ENCODE measurements at places on chromosomes 7 and 10. TPM values are rescaled to one million over a fixed set of nuclear protein-coding genes. Genes with fewer than 3 reads are reported as not detected.

ICA1 gene
- 37.0 TPM for total RNA-seq

MNX1 gene
- total RNA-seq: 15.1 TPM

GPR37 gene
- 1.1 TPM for total RNA-seq

GLI3 gene
- 2.9 TPM for total RNA-seq

PTCD1 gene
- total RNA-seq: 8.4 TPM

HOXA7 gene
- total RNA-seq: 3.3 TPM

IFIT3 gene
- total RNA-seq: 16.4 TPM

ZNF282 gene
- 28.9 TPM for total RNA-seq

OSBPL3 gene
- total RNA-seq: 22.9 TPM

ZNF425 gene
- 1.7 TPM for total RNA-seq

TLX1 gene
- 1.6 TPM for total RNA-seq

TBX20 gene
- not detected for total RNA-seq

GDF2 gene
- not detected for total RNA-seq

PRSS1 gene
- not detected for total RNA-seq

C7orf33 gene
- not detected for total RNA-seq

SYT15B gene
- total RNA-seq: not detected

VIM gene
- total RNA-seq: 914 TPM

MOSPD3 gene
- 7.9 TPM for total RNA-seq

LRRD1 gene
- total RNA-seq: not detected

STEAP4 gene
- total RNA-seq: 1.9 TPM

MMD2 gene
- total RNA-seq: not detected

LLCFC1 gene
- total RNA-seq: not detected

PRTFDC1 gene
- 20.6 TPM for total RNA-seq

C10orf105 gene
- not detected for total RNA-seq

MRLN gene
- not detected for total RNA-seq

GARIN1A gene
- total RNA-seq: 8.3 TPM

OR9A2 gene
- total RNA-seq: not detected

WDR37 gene
- 22.4 TPM for total RNA-seq

DNAJB6 gene
- 58.2 TPM for total RNA-seq

THNSL1 gene
- total RNA-seq: 2.3 TPM

CYP2W1 gene
- 2.5 TPM for total RNA-seq
